ENCODE measurements at places on chromosomes 1 and 21.

DNA sequence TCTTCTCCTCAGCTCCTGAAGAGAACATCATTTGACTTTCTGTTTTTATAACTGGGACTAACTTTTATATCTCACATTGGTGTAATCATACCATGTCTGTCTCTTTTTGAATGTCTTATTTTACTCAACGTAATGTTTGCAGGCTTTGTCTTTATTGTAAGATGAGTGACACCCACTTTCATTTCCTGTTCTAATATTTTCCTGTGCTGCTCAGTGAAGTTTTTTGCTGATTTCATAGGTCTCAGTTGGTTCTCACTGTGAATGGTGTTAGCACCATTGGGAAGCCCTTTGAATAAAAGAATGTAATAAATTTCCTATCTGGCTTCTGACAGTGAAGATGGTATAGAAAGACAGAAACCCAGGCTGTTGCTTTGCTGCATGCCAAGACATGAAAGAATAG is 84.0 kb downstream of the RAVER2 start:
- DNase-seq = no peak

- peak; percentile 71 for DNase-seq
These were observed 178.1 kb upstream of the RUNX1 start for GRCh38 chr21:35226968-35227744.

GRCh38 chr1:7629465-7630195 is 141.5 kb upstream of the VAMP3 start:
- DNase-seq = no peak

- no peak for DNase-seq
These were observed 12.5 kb downstream of the MACO1 start for GRCh38 chr1:25443030-25443699.

GRCh38 chr1:7145947-7146346 is 360.7 kb downstream of the CAMTA1 start:
- no peak for DNase-seq

- no peak for DNase-seq
These were observed 65.4 kb downstream of the UBIAD1 start for GRCh38 chr1:11338284-11338924.

GRCh38 chr1:40064797-40065499 is 24.4 kb downstream of the CAP1 start:
- DNase-seq = peak; percentile 76

DNA sequence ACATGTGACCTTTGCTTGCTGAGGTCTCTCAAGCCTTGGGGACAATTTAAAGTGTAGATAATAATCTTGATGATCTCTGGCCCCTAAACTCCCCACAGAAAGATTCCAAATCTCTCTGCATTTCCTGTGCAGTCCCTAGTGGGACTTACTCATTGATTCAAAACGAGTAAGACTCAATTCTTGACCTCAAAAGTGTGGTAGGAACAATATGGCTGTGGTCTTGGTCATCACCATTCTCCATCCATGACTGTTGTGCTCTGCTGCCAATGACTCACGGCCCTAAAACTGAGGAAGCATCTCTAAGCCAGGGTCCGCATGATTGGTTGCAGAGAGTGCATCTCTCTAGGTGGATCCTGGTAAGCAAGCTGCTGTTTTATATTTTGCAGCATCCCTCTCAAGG is 268.0 kb downstream of the PTGER3 start:
- no peak for DNase-seq

GRCh38 chr1:39102537-39103327 is 76.6 kb downstream of the NDUFS5 start:
- DNase-seq = peak; percentile 71

DNA sequence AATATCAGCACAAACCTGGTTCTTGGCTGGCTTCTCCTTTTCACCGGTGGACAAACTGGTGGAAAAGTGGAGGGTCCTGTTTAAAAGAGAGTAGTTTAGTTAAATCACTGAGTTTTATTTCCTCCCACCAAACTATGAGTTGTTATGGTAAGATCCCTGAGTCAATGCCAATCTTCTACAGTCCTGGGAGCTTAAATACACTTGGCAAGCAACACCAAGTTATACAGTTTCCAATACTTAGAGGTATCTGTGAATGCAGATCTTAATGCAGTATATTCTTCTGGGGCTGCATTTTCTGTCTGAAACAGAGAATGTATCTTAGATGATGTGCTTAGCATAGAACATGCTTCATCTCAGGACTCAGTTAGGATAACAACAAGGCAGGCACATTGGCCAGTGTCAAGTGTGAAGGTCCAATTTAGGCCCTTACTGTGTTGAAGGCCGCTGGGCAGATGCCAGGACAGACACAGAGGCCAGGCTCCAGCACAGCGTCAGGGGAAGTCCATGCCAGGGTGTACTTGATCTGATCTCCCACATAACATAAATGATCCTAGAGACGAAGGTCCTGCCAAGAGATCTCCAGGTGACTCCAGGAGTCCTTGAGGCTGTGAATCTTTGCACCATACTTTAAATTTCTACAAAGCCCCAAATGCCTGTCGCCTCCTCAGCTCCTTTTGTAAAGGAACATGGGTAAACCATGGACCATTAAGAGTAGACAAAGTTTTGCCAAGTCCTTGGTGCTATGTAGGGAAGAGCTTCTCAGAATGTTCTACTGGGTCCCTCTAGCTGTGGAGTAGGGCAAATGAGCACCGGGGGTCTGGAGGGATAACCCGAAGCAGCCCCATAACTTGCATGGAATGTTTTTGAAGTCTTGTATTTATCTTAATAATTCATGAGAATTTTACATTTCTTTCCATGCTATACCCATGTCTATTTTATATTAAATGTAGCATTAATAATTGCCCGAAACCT is 76.8 kb downstream of the KCNJ15 start:
- DNase-seq = no peak

GRCh38 chr1:28853093-28853742 is 41.2 kb downstream of the OPRD1 start:
- DNase-seq = no peak

DNA sequence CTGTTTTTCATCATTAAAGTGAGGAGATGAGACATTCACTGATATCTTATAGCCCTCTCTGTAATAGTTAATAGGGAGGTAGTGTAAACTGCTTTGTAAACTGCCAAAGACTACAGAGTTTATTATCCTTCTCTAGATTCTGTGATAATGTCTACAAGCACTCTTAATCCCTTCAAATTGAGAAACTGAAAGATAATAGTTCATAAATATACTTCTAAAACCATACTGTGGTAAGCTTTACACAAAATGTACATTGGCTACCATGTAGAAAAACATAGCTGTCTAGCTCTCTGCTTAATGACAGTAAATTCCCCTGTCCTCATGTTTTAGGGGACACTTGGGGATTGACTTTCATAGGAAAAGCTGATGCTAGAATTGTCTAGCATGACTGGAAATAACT is 39.6 kb downstream of the CXADR start:
- no peak for DNase-seq

GRCh38 chr1:158093376-158093775 is 87.3 kb upstream of the CD1D start:
- no peak for DNase-seq

DNA sequence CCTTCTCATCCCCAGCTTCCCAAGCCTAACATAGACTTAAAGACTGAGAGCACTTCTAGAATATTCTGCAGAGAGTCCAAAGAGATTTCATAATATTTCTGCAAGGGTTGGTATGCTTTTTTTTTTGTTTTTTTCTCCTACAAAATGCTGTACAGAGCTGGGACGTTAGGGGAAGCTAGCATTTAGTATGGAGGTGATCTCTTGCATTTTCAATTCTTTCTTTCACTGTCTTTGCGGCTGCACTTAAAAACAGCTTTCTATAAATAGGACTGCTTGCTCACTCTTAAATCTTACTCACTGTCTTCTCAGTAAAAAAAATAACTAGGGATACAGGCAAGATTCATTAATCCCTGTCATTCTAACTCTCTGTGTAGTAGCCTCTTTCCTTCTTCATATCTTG is 7.4 kb downstream of the DSCAM start:
- no peak for DNase-seq

DNA sequence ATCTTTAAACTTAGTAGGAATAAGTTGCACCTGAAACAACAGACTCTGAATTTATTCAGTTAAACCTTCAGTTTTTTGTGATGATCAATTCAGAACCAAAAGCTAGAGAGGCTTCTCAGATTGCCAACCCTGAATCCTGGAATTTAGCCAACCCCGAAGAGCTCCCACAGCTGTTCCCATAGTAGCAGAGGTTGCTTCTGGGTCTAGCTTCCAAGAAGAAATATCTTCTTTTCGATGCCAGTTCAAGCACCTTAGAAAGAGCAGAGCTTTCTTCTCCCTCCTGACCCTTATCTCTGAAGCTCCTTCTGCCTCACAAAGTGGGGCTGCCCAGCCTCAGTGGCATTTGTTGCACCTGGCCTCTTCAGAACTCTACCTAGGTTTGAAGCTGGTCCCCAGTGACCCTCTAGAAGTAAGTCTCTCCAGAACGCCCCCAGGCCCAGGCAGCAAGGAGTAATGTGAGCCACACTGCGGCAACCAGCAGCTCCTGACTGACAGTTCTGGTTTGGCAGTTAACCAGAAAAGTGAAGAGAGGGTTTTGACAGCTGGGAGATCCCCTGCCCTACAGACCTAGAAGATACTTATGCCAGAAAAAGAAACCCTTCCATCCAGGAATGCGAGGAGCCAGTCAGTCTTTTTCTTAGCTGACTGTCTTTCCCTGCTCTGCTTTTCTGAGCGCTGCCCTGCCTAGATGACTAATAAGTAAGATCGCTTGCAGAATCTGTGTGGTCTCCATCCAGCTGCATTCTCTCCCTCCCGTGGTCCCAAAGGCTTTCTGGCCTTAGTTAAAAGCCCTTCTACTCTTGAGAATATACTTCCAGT is 165.9 kb downstream of the ADGRL4 start:
- no peak for DNase-seq

GRCh38 chr1:197696372-197696771 is 78.9 kb downstream of the DENND1B start:
- no peak for DNase-seq

GRCh38 chr21:41142051-41142795 is 25.7 kb upstream of the BACE2 start:
- no peak for DNase-seq

DNA sequence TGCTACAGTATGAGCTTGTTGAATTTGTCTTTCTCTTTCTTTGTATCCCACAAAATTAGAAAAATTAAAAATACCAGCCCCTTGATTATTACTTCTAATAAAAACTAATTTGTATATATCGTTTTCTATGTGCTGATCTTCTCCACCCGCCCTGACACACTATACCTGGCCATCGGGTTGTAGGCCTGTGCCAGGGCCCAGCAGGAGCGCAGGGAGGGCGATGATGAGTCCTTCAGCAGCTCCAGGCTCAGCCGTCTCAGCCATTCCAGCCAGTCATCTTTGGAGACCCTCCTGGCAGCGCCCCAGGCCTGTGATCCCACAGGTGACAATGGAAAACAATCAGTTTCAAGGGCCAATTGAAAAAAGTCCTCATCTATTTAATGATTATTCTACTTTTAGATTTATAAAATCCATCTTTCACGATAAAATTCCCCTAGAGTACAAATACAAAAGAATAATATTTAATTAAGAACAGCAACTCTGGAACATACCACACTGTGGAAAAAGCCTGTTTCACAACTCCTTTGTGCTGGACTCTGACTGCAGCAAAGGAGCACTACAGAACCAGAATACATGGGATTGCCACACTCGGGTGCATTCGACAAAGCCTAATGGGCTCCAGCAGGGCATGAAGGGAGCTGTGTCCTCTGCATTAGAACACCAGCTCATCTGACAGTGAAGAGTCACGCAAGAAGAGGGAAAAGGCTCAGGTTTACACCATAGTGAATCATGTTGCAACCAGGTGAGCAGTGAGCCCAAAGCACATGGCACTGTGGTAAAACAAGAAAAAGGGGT is 15.4 kb downstream of the ANGPTL7 start:
- DNase-seq = no peak

DNA sequence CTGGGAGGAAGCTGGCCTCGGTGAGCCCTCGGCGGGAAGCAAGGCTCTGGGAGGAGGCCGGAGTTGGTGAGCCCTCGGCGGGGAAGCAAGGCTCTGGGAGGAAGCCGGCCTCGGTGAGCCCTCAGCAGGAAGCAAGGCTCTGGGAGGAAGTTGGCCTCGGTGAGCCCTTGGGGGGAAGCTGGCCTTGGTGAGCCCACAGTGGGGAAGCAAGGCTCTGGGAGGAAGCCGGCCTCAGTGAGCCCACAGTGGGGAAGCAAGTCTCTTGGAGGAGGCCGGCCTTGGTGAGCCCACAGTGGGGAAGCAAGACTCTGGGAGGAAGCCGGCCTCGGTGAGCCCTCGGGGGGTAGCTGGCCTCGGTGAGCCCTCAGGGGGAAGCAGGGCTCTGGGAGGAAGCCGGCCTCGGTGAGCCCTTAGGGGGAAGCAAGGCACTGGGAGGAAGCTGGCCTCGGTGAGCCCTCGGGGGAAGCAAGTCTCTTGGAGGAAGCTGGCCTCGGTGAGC is 36.0 kb downstream of the KRTAP10-1 start:
- DNase-seq = no peak

GRCh38 chr1:84668185-84668584 is 22.1 kb downstream of the SSX2IP start:
- DNase-seq = no peak

DNA sequence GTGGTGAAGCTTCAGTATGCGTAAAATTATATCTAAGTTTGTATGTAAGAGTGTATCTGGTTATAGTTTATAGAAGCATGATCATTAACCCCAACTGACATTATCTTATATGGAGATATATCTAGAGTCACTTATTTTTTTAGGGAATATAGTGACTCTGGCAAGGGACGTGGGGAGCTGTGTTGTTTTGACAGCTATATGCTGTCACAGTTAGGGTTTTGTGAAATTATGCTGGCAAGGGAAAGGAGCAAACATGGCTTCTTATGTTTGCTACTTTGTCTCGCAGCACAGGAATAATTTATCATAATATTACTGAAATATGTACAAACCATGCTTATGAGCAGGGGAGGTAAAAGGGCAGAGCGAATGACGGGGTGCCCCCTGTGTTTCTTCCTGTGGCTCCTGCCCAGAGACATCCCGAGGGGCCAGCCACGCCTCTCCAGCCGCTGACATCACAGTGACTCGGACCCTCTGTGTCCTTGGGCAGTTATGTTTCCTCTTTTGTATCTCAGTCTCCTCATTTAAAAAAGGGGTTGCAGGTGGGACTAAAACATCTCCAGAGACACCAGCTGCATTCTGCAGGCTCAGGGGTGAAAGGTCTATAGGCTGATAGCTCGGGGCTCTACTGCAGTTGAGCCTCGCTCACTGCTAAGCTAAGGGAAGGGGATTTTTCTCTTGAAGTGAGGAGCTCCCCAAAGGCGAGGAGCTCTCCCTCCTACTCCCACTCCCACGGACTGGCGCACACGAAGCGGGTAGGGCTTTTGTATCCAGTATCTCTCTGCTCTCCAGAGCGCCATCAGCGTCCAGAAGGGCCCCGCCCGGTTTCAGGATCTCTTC is 14.9 kb downstream of the A3GALT2 start:
- DNase-seq = no peak

DNA sequence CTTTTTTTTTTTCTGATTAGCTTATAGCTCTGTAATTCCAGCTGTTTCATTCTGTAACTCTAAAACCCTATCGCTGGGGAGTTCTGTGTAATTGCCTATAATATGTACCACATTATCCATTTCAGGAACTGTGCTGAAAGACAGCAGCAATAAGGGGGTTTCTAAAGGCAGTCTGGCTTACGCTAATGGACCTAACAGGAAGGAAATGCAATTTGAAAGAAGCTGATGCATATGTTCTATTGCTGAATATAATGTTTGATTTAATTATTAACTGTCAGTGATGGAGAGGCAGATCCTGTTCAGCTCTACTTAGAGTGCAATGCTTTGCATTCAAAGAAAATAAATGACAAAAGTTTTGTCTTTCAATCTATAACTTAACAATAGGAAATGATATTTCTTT is 209.4 kb upstream of the SNX7 start:
- no peak for DNase-seq

GRCh38 chr1:115814685-115815398 is 26.1 kb downstream of the NHLH2 start:
- no peak for DNase-seq

Data from germinal center (tissue), 1 donor.